ENCODE measurements at places on chromosomes 3 and 15. TPM values are rescaled to one million over a fixed set of nuclear protein-coding genes. Genes with fewer than 3 reads are reported as not detected.

DNA sequence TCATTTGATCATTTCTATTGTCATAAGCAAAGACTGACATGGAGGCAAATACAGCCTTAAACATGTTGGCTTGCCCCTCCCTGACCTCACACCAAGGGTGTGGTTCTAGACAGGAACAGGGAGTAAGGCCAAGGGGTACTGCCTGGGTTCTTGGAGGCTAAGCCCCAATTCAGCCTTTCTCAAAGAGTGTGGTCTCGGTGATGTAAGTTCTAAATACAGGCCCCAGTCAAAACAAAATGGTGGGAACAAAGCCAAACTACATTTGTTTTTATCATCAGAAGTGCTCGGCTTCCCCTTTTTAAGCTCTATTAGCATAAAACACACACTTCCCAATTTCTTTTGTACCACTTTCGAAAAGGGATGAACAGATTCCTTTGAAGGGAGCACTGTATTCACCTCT, 129.5 kb downstream of the ATP8B4 start:
- no peak for DNase-seq

DNA sequence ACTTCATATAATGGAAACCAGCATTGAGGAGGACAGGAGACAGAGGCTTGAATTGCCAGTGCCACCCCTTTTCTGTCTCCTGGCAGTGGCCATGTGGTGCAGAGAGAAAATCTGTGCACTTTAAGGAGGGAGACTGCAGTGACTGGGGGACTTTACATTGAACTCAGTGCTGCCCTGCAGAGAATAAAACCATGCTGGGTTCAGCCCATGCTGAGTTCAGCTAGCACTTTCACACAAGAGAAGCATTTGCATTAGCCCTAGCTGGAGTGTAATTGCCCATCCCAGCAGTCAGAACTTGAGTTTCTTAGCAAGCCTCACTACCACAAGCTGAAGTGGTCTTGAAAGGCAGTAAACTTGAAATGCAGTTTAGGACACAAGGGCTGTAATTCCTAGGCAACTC, 677.5 kb downstream of the ZPLD1 start:
- DNase-seq, result no peak

GRCh38 chr3:124322966-124323365, 331.0 kb upstream of the ROPN1 start:
- DNase-seq, result no peak

C3orf70 gene
- polyA plus RNA-seq, result 3.2 TPM

GRCh38 chr3:55526332-55527030, 39.4 kb upstream of the WNT5A start:
- no peak for DNase-seq

- no peak for DNase-seq
These were observed 23.1 kb downstream of the DCLK3 start for GRCh38 chr3:36741285-36741684.

- DNase-seq, result no peak
These were observed 303.0 kb downstream of the ADAMTS17 start for GRCh38 chr15:100038736-100039135.

- no peak for DNase-seq
These were observed 52.4 kb downstream of the SLC9A9 start for GRCh38 chr3:143795874-143796273.

SNRPN gene
- polyA plus RNA-seq, result 211 TPM

EPB42 gene
- 3.0 TPM for polyA plus RNA-seq

GRCh38 chr3:150737874-150738679, 24.9 kb downstream of the SIAH2 start:
- DNase-seq, result no peak

GNAT1 gene
- polyA plus RNA-seq, result not detected

- DNase-seq, result no peak
These were observed 4.9 kb downstream of the UBR1 start for GRCh38 chr15:43100971-43101370.

- no peak for DNase-seq
These were observed 72.5 kb downstream of the OSBPL10 start for GRCh38 chr3:31908391-31909097.

PIGZ gene
- polyA plus RNA-seq, result 1.7 TPM

SLC22A13 gene
- 0.24 TPM for polyA plus RNA-seq

DNA sequence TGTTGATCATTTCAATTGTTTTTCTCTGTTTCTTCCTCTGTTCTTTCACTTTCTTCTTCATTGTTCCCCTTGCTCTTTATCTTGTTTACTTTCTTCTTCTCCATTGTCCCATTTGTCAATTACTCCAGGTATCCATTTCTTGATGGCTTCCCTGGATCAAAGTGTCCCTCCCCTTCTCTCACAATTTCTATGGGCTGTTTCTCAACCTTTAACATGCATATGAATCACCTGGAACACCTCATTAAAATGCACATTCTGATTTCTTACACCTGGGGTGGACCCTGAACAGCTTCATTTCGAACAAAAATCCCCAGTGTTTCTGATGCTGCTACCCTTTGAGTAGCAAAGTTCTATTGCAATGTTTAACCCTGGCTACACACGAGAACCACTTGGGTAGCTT, 454.8 kb downstream of the EPHA6 start:
- DNase-seq, result no peak

CTXN2 gene
- not detected for polyA plus RNA-seq

GRCh38 chr3:98710067-98710659, 53.0 kb upstream of the ST3GAL6 start:
- no peak for DNase-seq

DNA sequence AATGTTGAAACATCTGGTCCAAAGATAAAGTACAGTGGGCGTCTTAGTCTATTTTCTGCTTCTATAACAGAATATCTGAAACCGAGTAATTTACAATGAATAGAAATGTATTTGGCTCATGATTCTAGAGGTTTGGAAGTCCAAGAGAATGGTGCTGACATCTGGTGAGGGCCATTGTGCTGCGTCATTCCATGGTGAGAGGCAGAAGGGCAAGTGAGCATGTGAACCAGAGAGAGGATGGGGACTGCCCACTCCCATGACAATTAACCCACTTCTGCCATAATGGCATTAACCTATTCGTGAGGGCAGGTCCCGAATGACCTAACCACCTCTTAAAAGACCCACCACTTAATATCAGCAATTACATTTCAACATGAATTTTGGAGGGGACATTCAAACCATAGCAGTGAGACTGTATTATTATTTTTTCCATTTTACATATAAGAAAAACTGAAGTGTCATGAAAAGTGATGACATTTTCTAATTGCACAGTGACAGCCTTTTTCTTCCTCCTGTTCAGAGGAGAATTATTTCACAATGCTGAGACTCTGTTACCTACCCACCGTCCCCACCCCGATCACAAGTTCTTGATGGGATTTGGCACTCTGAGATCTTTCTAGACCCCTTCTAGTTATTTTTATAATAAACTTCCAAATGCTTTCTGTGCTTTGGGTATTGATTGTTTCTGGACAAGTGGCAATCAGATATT, 238.8 kb downstream of the RPLP1 start:
- DNase-seq, result no peak

RPN1 gene
- 91.6 TPM for polyA plus RNA-seq

PYGO1 gene
- 8.4 TPM for polyA plus RNA-seq

- DNase-seq, result no peak
These were observed 69.8 kb downstream of the CHRNA7 start for GRCh38 chr15:32099956-32100684.

GRCh38 chr3:76965122-76965725, 74.7 kb upstream of the ROBO2 start:
- DNase-seq, result no peak

DNA sequence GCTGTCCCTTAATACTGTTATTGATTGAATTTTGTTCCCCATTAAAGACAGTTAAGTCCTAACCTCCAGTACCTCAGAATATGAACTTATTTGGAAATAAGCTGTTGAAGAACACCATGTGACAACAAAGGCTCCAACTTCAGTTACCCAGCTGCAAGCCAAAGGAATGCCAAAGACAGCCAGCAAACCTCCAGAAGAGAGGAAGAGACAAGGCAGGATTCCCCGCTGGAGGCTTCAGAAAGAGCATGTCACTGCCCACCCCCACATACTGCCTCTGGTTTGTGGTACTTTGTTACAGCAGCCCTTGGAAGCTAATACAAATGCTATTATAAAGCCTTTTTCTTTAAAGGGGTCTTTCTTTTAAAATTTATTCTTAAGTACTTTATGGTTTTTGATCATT, 18.4 kb upstream of the NEK10 start:
- no peak for DNase-seq

GRCh38 chr3:71309342-71309741, 274.2 kb downstream of the FOXP1 start:
- no peak for DNase-seq

DNA sequence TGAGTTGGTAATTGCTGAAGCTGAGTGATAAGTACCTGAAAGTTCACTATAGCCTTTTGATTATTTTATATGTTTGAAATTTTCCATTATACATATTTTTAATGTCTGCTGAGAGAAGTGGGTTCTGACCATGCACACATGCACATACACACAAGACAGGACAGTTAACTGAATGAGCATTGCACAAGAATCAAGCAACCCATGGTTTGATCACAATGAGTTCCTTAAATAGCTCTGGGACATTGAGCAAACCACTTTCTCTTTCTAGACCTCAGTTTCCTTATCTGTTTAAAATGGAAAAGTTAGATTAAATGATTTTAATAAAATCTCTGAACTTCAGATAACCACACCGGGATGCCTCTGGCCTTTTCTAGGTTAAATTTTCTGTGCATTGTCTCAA, 26.7 kb downstream of the SNTN start:
- no peak for DNase-seq

CPN2 gene
- not detected for polyA plus RNA-seq

GRCh38 chr3:171743327-171744157, 66.7 kb downstream of the PLD1 start:
- DNase-seq, result no peak

- DNase-seq, result no peak
These were observed 143.8 kb upstream of the POU1F1 start for GRCh38 chr3:87420171-87420570.

CHRFAM7A gene
- 2.3 TPM for polyA plus RNA-seq

GOLGA6A gene
- polyA plus RNA-seq, result 0.53 TPM

DNA sequence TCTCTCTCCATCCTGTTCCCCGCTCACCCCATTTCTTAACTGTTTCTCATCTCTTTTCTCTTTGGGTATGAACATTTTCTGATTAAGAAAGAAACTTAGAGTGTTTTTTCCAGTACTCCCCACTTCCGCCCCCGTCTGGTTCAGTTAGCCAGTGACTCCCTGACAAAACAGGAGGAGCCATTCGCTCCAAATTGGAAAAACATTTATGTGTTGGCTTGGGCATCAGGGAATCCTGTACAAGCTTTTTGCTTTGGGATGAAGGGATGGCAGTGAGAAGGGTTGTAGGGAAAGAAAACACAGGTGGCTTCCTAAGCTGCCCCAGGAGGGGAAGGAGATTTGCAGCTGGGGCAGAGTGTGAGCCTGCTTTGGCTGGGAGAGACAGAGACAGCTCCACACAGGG, 47.0 kb downstream of the BOC start:
- DNase-seq, result no peak

GRCh38 chr3:70982700-70983140, 600.8 kb downstream of the FOXP1 start:
- DNase-seq, result no peak

NME9 gene
- 0.90 TPM for polyA plus RNA-seq

SCG5 gene
- polyA plus RNA-seq, result 8.5 TPM

LRTM1 gene
- polyA plus RNA-seq, result 114 TPM

TCAIM gene
- 25.0 TPM for polyA plus RNA-seq

DNA sequence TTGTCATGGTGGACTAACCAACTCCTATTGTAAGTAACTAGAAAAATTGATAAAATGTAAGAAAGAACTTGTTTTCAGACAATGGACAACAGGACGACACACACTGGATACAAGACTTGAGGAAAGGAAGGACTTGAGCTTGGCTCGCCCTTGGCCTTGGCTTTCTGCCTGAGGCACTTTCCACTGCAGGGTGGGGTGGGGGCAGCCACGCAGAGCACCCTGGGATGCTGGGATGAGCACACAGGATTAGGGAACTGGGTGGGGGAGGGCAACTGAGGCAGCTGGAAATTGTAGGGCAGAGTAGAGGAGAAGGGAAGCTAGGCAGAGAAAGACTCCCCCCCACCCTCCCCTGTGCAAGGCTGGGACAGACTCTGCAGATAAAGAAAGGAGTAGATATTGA, 25.5 kb upstream of the HHATL start:
- DNase-seq, result no peak

All from forelimb muscle (tissue), 1 donor.